ENCODE measurements at places on chromosomes 1 and 21.

- DNase-seq = peak; percentile 8
Observed at GRCh38 chr1:232667094-232667777, 37.3 kb upstream of the SIPA1L2 start.

DNA sequence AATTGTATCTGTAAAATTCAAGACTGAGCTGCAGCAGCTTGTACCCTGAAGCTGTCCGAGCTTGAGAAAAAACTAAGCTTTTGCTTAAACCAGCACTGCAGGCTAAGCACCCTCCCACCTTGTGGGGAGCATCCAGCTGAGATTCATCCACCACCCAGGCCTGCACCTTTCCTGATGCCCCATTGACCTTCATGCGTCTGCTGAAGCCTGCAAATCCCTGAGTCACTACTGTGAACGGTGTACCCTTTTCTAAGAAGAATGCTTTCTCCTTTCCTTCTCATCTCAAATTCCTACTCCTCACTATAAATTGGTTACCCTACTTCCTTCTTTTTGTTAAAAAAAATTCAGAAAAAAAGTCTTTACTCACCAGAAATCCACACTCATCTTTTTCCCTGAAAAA is 90.9 kb upstream of the RGS18 start:
- no peak for DNase-seq

GRCh38 chr1:208880433-208881100 is 636.4 kb upstream of the PLXNA2 start:
- DNase-seq = no peak

GRCh38 chr1:9825093-9826074 is 1.6 kb upstream of the CLSTN1 start:
- DNase-seq = peak; percentile 87

GRCh38 chr1:80047791-80048190 is 1041.3 kb upstream of the ADGRL4 start:
- DNase-seq = no peak

- DNase-seq = no peak
Observed at GRCh38 chr1:187276677-187277076, 447.9 kb downstream of the PLA2G4A start.

GRCh38 chr1:80534606-80535360 is 1266.0 kb upstream of the ADGRL2 start:
- DNase-seq = no peak

DNA sequence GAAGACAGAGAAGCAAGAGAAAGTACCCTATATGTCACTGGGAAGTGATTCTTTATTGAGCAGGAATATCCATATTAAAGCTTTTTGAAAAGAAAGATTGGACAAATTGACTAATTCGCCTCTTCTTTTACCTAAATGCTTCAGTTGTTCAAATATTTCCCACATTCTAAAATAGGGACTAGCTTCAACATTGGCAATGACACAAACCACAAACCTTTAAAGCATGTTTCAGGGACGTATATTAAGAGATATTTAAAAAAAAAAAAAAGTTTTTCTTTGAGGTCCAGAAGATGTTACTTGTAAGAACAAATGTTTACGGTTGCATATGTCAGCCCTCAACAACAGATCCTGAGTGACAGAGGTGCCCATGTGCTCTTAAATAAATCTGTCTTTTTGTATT is 235.0 kb upstream of the NFIA start:
- no peak for DNase-seq

GRCh38 chr1:179077396-179077795 is 4.5 kb upstream of the TOR3A start:
- DNase-seq = peak; percentile 40

DNA sequence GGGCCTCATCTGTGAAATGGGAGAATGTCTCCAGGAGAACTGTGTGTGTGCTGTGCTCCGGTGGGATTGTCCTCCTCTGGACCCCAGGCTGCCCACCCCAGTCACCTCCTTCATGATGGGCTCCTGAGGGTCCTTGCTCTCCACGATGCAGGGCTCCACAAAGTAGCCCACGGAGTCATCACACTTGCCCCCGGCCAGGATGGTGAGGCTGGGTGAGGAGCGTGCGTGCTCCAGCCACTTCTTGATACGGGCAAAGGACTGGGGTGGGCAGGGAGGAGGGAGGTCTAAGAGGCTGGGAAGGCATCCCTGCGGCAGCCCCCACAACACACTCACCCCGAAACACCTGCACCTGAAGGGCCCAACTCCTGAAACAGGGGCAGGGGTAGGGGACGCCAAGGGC is 16.8 kb upstream of the TAS1R2 start:
- DNase-seq = no peak

GRCh38 chr1:220803401-220804201 is 16.9 kb downstream of the MTARC1 start:
- DNase-seq = peak; percentile 66

GRCh38 chr1:30260318-30260717 is 463.1 kb downstream of the MATN1 start:
- DNase-seq = no peak

DNA sequence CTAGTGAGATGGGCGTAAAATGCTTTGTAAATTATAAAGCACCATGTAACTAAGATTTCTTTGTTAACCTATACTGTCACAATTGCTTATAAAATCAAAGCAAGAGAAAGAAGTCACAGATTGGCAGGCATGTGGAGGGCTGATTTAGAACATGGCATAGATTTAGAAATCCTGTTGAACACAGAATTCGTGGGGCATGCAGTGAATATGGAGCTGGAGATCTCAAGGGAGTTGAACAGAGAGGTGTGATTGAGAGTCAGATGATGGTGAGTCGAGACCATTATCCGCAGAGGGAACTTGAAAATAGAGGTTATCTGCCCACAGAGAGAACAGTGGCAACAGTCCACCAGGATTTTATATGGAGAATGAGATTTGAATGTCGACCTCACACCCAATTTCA is 27.6 kb downstream of the PBX1 start:
- no peak for DNase-seq

GRCh38 chr1:25526753-25527152 is 16.7 kb upstream of the LDLRAP1 start:
- no peak for DNase-seq

DNA sequence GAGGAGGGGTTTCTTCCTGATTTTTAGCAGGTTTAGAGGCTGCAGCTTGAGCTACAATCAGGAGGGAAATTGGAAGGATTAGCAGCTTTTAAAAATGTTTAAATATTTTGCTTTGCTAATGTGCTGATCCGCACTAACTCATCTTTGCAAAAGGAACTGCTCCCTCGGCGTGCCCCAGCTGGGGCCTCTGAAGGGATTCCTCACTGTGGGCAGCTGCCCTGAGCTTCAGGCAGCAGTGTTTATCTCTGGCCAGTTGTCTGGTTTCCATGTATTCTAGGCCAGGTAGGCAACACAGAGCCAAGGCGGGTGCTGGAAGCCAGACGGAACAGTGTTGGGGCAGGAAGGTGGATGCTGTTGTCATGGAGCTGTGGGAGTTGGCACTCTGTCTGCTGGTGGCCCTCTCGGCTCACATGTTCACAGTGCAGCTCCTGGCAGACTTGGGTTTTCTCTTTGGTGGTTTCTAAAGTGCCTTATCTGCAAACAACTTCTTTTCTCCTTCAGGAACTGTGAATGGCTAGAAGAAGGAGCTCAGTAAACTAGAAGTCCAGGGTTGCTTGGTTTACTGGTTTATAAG is 18.9 kb downstream of the NECAP2 start:
- DNase-seq = no peak

- DNase-seq = no peak
Observed at GRCh38 chr1:38567401-38567800, 292.2 kb downstream of the RRAGC start.

DNA sequence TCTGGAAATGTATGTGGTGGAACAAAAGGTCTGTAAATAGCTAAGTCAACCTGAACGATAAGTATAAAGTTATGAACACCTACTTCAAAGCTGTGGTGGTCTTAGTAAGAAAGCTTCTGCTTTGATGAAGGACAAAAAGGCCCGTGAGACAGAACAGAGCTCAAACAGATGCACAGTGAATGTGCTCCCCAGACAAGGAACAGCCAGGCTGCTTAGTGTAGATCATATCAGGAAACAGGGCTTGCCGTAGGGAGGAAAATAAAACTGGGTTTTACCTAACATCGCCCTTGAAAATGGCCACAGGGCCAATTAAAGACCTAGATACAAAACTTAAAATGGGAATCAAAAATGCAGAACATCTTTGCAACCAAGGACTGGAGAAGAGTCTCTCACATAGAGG is 40.2 kb downstream of the PRSS38 start:
- no peak for DNase-seq
